Activated naive CD4-positive, alpha-beta T cell treated with anti-CD3 and anti-CD28 coated beads, Interleukin-2, amount 50 U/mL, for 16 hours (primary cell): ENCODE measurements at places on chromosomes 2 and 18.

GRCh38 chr2:137693534-137693933, 270.7 kb upstream of the HNMT start:
- DNase-seq = no peak

- DNase-seq = no peak
Observed at GRCh38 chr2:39937621-39938020, 158.6 kb upstream of the THUMPD2 start.

GRCh38 chr2:33116799-33117198, 170.0 kb downstream of the LTBP1 start:
- no peak for DNase-seq

GRCh38 chr2:74532222-74532621, 2.5 kb downstream of the HTRA2 start:
- no peak for DNase-seq

DNA sequence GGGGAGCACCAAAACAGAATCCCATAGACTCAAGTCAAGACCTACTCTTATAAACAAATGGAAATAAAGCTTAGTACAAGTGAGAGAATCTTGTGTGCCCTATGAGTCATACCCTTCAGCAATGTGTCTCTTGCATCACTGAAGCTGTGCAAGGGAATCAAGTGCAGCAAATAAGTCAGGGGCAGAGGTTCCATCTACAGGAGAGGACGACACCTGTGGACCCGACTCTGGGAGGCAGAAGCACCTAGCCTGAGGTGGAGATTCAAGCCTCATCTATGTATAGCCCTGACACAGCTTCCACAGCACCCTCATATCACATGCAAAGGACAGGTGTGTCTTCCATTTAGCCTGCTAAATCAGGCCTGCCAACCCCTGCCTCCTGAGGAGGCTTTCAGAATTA, 298.2 kb downstream of the CNTNAP5 start:
- no peak for DNase-seq

- no peak for DNase-seq
Observed at GRCh38 chr2:43399515-43400264, 173.3 kb upstream of the ZFP36L2 start.

GRCh38 chr2:226727251-226727650, 72.4 kb downstream of the IRS1 start:
- DNase-seq = no peak

DNA sequence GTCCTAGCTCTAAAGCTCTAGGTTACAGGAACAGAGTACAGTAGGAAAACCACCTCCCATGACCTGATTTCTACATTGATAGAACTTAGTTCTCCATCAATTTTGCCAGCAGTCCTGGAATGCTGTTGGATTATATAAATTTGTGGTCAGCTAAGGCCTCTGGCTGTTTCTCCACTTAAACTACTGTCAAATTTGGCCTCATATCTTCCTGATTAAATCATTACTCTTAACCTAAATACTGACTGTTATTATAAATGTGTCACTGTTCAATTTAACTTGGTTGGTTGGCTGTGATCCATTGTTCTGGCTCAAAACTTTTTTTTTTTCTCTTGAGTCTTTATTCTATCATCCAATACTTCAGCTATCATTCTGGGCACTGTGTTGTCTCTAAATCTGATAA, 71.2 kb downstream of the TGFA start:
- no peak for DNase-seq

GRCh38 chr18:42617221-42617620, 498.3 kb downstream of the RIT2 start:
- DNase-seq = no peak

- no peak for DNase-seq
Observed at GRCh38 chr2:9740382-9741073, 102.7 kb upstream of the TAF1B start.

DNA sequence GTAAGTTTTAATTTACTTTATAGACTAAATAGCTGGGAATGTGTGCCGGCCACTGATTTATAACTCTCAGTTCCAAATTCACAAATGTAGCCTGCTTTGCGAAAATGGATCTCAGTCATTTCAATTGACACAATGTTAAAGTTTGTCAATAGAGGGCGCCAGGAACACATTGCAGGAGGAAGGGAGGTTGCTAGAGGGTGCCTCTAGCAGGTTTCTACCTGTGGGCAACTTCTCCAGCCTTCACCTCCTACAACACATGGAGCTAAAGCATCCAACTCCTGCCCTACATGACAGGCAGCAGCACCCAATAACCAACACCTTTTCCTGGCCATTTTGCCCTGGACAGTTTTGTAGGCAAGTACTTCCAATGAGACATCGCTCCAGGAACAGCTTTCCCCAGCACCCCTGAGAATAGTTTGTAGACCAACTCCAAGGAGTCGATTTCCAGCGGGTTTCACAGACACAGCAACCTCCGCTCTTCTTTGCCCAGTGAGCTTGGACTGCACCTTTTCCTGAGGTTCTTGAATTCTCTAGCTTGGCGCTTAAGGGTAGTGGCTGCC, 784.8 kb upstream of the CDH2 start:
- DNase-seq = no peak

- no peak for DNase-seq
Observed at GRCh38 chr2:211390536-211391188, 834.3 kb downstream of the CPS1 start.

DNA sequence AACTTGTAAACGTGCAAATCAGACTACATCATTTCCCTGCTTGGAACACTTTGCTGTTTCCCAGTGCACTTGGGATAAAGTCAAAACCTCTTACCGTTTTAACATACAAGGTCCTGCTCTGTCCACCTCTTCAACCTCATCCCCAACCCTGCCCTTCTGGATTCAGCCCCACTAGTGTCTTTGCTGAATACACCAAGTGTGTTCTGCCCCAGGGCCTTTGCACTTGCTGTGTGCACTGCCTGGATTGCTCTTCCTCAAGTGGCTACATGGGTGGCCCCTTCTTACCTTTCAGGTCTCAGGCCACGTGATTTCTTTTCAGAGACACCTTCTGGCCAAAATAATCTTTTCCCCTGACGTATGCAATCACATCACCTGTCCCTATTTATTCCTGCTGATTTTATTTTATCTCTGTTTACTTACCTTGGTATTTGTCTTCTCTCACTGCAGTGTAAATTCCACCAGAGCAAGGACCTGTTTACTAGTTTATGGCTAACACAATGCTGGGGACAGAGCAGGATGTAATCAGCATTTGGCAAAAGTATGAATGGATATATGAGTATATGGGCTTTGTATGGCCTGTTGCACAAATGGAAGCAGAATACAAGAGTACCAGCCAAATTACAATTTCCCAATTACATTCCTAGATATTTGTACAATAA, 63.9 kb downstream of the MAPK4 start:
- DNase-seq = no peak

- DNase-seq = no peak
Observed at GRCh38 chr2:52178845-52179244, 1146.9 kb upstream of the NRXN1 start.

- DNase-seq = no peak
Observed at GRCh38 chr2:70775141-70775540, 7.1 kb upstream of the ADD2 start.

DNA sequence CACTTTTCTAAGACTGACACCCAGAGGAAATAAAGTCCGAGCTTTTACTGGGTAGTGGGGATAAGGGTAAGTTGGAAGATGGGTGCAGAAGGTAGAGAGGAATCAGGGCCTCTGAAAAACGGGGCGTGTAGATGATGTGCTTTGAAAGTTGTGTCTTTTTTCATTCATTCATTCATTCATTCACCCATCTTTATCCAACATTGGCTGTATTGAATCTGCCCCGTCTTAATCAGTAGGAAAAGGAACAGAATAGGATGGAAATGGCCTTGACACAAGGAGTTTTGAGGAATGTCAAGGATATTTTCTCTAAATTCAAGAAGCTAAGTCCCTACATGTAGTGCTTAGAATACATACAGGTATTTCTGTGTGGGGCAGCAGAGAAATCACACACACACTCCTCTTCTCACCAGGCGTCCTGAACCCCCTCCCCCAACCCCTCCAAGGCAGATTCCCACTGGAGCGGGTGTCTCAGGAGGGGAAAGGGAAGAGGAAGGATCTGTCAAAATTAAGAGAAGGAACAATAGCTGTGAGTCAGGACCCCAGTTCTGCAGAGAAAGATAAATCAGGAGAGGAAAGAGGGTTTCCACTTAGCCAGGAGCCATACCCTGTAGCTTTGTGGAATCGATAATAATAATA, 13.9 kb downstream of the DYSF start:
- no peak for DNase-seq

GRCh38 chr18:56389190-56389589, 249.2 kb downstream of the TXNL1 start:
- DNase-seq = no peak

- no peak for DNase-seq
Observed at GRCh38 chr2:139059617-139060016, 279.4 kb upstream of the NXPH2 start.

DNA sequence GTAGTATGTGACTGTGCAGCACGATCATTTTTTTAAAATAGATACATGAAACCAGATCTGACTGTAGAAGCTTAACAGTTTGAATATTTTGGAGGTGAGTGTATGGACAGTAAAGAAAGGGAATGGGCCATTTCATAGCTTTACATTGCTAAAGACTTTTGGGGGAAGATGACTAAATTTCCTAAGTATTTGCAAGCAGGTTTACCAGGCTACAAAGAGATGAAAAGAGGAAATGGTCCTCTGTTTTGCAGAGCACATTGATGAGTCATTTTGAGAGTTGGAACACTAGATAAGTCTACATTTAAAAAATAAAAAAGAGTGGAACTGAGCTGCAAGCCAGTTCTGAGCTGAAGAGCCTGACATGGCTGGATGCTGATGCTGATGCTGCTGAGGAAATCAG, 115.7 kb upstream of the LRATD1 start:
- no peak for DNase-seq

- DNase-seq = no peak
Observed at GRCh38 chr2:28747714-28748113, 3.9 kb upstream of the PPP1CB start.

- no peak for DNase-seq
Observed at GRCh38 chr18:62069556-62069955, 117.3 kb downstream of the PIGN start.

DNA sequence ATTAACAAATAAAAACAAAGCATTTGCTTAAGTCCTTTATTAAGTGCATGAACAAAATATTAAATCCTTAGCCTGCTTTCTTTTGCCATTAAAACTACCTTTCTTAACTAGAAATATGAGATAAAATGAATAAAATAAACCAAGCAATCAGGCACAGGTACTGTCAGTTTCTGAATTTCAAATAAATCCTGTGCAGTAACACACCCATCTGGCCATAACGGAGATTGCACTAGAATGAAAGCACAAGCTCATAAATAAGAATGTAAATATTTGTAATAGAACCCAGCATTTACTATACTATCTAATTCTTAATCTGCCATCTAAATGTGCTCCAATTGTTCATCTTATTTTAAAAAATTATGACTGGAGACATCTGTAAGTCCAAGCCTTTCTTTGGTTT, 31.9 kb downstream of the PRKRA start:
- no peak for DNase-seq

GRCh38 chr2:191597186-191597751, 80.7 kb upstream of the NABP1 start:
- DNase-seq = no peak

GRCh38 chr2:144912206-144912605, 392.3 kb upstream of the ZEB2 start:
- DNase-seq = no peak

- DNase-seq = no peak
Observed at GRCh38 chr2:45661828-45662227, 10.4 kb downstream of the PRKCE start.

DNA sequence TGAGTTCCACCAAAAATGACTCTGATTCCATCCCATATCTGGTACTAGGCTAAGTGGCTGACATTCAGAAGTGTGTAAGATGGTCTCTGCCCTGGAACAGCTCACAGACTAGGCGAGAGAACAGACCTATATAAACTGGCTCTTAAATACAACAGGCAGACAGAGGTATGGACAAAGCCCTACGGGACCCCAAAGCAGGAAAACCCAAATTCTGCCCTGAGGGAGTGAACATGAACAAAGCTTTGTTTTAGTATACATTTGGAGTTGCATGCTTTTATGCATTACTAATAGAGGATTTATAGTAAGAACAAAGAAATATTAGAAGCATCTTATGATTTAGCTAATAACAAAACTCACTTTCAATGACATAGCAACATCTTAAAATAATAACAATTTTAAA, 25.1 kb downstream of the GDF7 start:
- DNase-seq = no peak

DNA sequence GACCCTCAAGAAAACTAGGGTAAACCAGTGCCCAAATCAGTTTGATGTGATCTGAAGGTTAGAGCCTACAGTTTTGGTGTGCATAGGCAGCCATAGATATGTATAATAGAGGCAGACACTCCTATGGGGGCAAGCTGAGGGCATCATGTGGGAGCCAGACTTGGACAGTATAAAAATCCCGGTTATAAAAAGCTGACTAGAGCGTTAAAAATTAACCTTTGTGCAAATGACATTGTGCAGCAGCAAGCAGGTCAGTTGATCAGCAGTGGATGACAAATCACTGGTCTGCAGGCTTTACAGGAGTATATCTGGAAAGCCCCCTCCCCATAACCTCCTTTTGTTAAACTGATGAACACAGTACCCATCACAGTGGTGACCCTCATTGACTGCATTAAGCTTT, 107.8 kb downstream of the CTNNA2 start:
- no peak for DNase-seq

- DNase-seq = no peak
Observed at GRCh38 chr18:45567123-45567522, 48.2 kb upstream of the SLC14A2 start.

DNA sequence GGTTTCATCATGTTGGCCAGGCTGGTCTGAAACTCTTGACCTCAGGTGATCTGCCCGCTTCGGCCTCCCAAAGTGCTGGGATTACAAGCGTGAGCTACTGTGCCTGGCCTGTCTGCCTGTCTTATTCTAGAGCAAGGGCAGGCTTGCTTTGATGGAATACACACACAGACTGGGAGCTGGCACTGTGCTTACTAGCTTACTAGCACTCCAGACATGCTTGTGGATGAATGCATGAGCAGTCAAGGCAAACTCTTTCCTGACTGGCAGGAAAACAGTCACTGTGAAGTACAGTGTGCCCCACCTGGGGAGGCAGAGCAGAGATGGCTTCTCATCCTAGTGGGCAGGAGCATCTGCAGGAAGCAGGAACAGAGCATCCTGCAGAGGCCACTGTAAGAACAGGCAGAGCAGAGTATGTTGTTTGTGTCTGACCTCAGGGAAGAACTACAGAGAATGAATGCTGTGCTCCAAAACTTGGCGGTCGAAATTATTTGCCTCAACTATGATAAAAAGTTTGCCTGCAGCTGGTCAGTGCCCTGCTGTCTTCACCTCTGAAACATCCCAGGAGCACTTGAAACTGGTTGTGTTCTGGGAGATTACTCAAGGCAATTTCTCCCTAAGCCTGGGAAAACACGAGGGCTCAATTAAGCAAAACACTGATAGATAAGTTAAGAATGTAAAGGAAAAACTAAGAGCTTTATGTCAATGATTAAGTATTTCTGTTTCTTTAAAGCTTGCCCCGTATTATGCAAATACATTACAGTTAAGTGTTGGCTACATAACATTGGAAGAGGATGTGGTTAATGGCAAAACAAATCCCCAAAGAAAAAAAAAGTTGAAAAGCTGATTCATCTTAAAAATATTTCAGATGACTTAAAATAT, 102.4 kb downstream of the VAPA start:
- DNase-seq = no peak

GRCh38 chr2:95075440-95076132, 46.0 kb downstream of the MRPS5 start:
- DNase-seq = no peak
